ENCODE measurements at places on chromosomes 16 and 17.

- DNase-seq = no peak
These were observed 5.7 kb downstream of the SMIM5 start for GRCh38 chr17:75638893-75639292.

GRCh38 chr16:65319621-65320231 lies 197.9 kb upstream of the CDH11 start:
- no peak for DNase-seq

- no peak for DNase-seq
These were observed 11.7 kb downstream of the PAM16 start for GRCh38 chr16:4339455-4339854.

GRCh38 chr17:8611619-8612298 lies 18.8 kb downstream of the MYH10 start:
- peak; percentile 50 for DNase-seq

GRCh38 chr17:72273289-72274056 lies 152.7 kb downstream of the SOX9 start:
- no peak for DNase-seq

DNA sequence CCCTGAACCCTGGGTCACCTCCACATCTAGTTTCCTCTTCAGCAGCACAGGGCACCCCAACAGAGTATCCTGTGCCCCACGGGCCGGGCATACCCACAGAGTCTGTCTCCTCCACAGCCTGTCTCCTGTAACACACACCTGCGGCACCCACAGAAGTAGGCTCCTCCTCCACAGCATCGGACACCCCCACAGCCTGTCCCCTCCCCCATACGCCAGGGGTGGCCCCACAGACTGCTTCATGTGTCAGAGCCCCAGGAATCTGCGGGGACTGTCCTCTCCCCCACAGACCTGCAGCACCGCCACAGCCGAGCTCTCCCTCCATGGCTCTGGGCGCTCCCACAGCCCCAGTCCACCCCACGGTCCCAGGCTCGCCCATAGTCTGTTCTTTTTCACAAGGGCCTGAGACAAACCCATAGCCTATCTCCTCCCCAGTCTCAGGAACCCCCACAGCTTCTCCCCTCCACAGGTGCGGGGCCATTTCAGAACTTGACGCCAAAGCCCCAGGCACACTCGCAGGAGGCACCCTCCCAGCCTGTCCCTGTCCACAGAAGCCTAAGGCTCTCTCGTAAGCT lies 1.4 kb downstream of the KIAA0753 start:
- DNase-seq = no peak

DNA sequence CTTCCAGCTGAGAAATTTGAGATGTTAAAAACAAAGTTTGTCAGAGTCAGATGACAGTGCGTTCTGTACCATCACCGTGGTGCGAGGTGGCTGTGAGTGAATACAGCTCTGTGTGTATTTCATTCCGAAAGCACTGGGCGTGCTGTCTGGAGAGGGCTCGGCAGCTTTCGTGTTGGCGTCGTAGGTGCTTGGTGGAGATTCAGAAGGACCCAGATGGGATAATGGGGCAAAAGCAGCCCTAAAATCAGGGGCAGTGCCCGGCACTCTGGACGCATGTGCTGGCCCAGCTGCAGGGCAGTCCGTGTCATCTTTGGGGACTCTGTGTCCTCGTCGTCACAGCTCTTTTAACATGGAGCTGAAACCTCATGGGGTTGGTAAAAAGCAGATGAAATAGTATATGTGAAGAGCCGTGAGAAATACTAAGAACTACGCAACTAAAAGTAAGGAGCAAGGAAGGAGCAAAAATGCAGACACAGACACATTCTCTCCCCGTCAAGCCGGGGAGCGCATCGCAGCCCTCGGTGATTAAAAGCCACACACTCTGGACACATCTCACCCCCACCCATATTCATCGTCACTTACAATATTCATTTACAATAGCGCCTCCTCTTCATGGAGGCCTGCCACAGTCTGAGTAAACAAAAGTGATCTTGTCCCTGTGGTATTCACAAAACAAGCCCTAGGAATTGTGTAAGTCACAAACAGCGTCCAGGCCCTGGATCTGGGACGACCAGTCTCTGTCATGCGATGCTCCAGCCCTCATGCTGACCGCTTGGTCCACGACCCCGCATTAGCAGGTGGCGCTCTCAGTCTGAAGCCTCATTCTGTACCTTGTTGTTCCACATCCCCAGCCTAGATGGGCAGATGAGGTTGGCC lies 206.7 kb downstream of the RPTOR start:
- DNase-seq = peak; percentile 84

GRCh38 chr16:17313793-17314547 lies 156.8 kb downstream of the XYLT1 start:
- no peak for DNase-seq

- no peak for DNase-seq
These were observed 55.5 kb downstream of the COG7 start for GRCh38 chr16:23397464-23397863.

- no peak for DNase-seq
These were observed 605.6 kb upstream of the CDH5 start for GRCh38 chr16:65760874-65761273.

DNA sequence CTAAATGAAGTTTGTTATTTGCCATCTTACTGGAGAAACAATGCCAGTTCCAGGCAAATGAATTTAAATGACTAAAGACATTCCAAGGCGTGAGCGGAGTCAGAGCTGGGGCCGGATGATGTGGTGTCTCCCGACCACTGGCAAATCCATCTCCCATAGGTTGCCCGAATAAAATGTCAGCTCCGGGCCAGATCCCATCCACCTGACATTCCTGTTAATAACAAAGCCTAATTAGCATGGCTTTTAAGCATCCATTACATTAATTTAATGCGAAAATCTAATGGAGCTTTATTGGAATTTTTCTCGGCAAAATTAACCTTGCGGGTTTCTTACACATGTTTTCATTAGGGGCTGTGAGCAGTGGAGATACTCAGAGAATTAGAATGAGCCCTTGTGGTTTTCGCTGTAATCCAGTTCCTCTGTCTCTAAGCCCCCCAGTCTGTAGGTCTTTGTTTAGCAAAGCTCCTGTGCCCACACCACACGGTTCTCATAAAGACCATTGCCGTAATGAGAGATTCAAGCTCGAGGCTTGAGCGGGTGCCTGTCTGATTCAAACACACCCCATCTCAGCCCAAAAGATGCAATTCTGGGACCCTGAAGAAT lies 123.3 kb downstream of the CCT6B start:
- no peak for DNase-seq

- DNase-seq = no peak
These were observed 7.4 kb downstream of the LASP1 start for GRCh38 chr17:38877130-38877851.

DNA sequence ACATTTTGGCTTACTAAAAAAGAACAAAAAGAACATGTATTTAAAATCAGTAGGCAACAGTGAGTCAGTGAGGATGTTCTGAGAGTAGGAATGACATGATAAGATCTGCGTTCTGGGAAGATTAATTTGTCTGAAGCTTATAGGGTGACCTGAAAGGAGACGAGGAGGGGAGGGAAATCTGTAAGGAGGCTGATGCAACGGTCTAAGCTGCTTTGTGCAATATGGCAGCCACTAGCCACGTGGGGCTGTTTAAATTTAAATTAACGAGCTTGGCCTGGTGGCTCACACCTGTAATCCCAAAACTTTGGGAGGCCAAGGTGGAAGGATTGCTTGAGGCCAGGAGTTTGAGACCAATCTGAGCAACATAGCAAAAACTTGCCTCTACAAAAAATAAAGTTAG lies 181.6 kb upstream of the CACNG3 start:
- no peak for DNase-seq
